ENCODE measurements at places on chromosomes 3 and 15. TPM values are rescaled to one million over a fixed set of nuclear protein-coding genes. Genes with fewer than 3 reads are reported as not detected.

ISLR gene
- total RNA-seq = under 0.01 TPM

IL17RE gene
- total RNA-seq = 1.1 TPM

DNA sequence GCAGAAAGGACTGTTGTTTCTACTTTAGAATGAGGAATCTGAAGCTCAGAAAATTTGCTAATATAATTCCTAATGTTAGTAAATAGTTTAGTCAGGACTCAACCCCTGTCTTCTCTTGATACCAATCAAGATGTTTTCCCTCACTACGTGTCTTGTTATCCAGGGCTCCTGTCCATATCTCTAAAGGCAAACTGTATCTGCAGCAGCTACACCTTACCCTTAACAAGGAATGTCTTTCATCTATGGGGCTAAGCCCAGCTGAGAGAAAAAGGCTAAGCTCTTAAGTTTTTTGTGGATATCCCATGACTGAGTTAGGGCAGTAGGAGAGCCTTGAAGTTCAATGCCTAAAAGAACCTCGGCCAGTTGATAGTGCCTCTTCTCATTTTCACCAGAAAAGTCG, 32.5 kb downstream of the RAB11A start:
- DNase-seq = no peak

- DNase-seq = peak; percentile 27
Observed at GRCh38 chr3:141050576-141051442, at the start of gene SPSB4. SPSB4 (plus strand) TSS chr3:141051347; CDS start chr3:141066105, 14,758 bp downstream.

GRCh38 chr3:37319784-37320183, 145.4 kb upstream of the LRRFIP2 start:
- no peak for DNase-seq

- peak; percentile 76 for DNase-seq
Observed at GRCh38 chr3:13019243-13020095, 53.8 kb downstream of the IQSEC1 start.
